GM13977 (cell line): ENCODE measurements at places on chromosomes 16 and 17.

DNA sequence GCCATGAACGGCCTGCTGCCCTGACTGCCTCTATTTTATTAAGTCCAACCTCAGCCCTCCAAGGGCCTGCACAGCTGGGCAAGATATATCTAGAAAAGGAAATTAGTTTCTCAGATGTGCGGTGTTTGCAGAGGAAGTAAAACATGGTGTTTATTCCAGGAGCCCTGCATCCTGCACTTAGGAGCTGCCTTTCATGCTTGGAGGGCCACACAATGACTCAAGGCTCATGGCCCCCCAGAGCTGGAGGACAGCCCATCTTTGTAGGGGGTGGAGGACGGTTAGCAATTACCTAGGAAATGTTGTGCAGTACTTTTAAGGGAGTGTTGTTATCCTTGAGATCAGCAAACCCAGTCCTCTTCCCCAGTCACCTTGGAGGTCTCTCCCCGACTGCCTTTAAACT is 80.5 kb downstream of the COPRS start:
- DNase-seq, result no peak

GRCh38 chr16:75188832-75189477 is 18.0 kb downstream of the CTRB2 start:
- DNase-seq, result no peak

- no peak for DNase-seq
These were observed 50.1 kb upstream of the MYH10 start for GRCh38 chr17:8680466-8681169.

DNA sequence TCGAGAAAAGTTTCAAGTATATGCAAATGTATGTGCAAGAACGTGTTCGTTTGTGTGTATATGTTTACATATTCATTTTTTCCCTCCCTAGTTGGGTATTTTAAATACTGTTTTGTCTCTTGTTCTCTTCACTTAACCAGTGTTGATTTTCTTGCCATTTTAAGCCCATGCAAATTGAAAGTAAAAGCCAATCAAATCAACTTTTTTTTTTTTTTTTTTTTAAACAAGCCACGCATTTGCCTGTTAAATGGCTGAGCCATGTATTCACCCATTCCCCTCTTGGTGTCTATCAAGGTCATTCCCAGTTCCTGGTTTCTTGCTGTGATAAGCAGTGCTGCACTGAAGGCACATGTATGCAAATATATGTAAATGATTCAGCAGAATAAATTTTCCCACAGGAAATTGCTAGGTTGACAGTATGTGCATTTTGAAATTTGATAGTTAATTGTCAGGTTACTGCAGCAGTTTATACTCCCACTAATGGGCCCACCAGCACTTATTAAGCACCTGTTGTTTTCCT is 12.2 kb downstream of the ABCC1 start:
- peak; percentile 38 for DNase-seq

DNA sequence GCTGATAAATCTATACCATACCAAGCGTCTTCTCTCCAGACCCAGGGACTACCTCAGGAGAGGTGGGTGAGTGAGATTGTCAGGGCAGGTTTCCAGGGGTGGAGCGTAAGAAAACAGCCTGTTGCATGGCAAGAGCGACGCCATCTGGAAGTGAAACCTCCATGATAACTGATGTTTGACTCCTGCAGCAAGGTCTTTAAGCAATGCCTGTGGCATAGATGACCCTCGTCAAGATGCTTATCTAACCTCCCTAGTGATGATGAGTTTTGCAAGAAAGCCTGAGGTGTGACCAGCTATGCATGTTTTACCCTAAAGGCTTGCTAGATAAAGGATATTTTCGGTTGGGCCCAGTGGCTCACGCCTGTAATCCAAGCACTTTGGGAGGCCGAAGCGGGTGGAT is 71.6 kb downstream of the GSG1L start:
- no peak for DNase-seq

GRCh38 chr17:50175035-50175807 is 9.4 kb downstream of the SGCA start:
- DNase-seq, result no peak

DNA sequence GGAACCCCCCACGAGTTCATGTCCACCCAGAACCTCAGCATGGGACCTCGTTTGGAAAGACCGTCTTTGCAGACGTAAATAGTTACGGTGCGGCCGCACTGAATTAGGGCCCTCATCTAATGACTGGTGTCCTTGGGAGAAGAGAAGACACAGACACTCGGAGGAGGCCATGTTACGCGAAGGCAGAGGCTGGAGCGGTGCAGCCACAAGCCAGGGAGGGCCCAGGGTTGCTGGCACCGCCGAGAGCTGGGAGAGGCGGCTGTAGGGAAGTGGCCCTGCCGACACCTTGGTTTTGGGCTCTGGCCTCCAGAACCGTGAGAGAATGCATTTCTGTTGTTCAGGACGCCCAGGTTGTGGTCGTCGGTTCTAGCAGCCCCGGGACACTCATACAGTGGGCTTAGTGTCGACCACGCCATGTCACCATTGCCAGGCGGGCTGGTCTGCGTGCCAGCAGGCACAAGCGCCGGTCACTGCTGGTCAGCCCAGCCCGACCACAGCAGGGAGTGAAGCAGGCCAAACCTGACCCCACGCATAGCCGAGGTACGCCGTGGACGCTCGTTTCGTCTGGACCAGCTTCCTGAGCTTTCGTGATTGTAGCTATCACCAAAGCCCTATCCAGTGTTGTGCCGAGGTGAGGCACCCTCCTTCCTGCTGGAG is 10.7 kb upstream of the WDR45B start:
- DNase-seq, result no peak

- no peak for DNase-seq
These were observed 24.7 kb downstream of the ZZEF1 start for GRCh38 chr17:4118015-4118743.

- DNase-seq, result no peak
These were observed at the start of gene SECTM1 for GRCh38 chr17:82333279-82334171. TSS of gene SECTM1 (minus strand) at chr17:82333766. CDS start at chr17:82327240, 6,526 bp downstream.

GRCh38 chr17:20008242-20009051 is 712 bp upstream of the SPECC1 start:
- DNase-seq, result no peak

- DNase-seq, result no peak
These were observed 1425.1 kb upstream of the CDH8 start for GRCh38 chr16:63461248-63461841.

- DNase-seq, result no peak
These were observed 48.3 kb downstream of the MAP2K4 start for GRCh38 chr17:12068946-12069345.

- DNase-seq, result peak; percentile 78
These were observed 45.0 kb downstream of the SOST start for GRCh38 chr17:43713494-43714162.

DNA sequence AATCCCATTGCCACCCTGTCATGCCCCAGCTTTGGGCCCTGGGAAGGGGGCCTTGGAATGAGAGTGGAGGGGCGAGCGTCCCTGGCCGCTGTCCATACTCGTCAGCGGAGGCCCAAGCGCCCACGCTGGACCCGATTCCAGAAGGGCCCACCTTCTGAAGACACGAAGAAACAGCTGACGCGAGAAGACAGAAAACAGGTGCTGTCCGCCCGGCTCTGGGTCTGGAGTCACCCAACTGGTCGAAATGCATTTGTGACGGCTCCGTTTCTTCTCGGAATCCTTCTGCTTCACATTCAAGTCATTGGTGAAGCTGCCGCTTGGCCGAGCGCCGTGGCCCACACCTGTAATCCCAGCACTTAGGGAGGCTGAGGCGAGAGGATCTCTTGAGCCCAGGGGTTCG is 52.9 kb upstream of the PVALEF start:
- DNase-seq, result no peak

GRCh38 chr16:1335996-1336395 is 2.6 kb downstream of the BAIAP3 start:
- DNase-seq, result no peak

DNA sequence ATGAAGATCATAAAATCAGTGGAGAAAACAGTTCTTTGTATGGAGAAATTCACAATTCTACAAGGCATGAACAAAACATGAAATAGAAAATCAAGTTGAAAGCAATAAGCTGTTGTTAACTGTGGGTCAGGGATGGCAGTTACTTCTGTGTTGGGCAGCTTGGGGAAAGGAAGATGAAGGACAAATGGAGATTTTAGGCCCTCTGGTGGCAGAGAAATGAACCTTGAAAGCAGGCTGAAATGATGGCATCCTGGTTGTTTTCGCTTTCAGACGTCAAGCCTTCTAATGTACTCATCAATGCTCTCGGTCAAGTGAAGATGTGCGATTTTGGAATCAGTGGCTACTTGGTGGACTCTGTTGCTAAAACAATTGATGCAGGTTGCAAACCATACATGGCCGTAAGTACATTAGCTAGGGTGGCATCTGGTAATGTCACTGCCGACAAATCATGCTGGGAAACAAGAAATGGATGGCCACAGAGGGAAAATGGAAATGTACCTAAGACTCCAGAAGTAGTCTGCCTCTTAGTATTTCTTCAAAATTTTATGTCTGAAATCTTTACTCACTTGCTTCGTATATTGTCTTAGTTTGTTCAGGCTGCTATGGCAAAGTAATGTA is 108.9 kb downstream of the MAP2K6 start:
- DNase-seq, result peak; percentile 38

DNA sequence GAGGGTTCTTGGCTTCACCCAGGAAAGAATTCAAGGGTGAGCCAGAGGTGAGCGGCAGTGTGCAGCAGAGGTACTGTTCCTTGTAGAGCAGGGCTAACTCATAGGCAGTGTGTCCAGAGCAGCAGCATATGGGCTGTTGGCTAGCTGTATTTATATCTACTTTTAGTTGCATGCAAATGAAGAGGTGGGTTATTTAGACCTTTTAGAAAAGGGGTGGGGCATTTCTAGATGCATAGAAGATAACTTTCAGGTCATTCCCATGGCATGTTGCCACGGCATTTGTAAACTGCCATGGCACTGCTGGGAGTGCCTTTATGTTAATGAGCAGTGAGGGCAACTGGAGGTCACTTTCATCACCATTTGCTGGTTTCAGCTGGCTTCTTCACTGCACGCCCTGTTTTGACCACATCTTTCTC is 141.0 kb downstream of the STX8 start:
- no peak for DNase-seq

GRCh38 chr16:8943966-8944759 is 19.5 kb downstream of the USP7 start:
- DNase-seq, result peak; percentile 62

DNA sequence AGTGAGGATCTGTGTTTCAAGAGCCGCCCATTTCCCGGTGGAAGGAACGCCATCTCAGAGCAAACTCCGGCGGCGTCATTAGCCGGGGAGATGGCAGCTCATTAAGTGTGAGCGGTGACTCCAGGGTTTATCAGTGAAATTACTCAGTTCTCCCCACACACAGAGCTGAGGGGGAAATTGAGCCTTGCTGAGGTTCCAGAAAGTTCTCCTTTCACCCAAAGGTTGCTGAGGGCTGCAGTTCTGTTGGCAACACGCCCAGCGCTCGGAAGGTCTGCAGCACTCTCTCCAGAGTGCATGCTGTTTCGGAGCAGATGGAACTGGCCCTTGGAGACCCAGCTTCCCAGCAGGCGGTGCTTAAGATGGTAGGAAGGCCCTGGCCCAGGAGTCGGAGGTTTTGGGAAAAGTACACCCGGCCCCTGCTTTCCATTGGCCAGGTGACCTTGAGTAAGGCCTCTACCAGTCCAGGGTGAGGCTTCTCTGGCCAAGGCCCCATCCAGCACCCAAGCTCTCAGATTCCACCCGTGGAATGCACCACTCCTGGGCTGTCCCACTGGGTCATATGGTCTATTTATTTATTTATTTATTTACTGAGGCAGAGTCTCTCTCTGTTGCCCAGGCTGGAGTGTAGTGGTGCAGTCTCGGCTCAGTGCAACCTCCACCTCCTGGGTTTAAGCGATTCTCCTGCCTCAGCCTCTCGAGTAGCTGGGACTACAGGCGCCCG is 167.7 kb upstream of the CIBAR2 start:
- DNase-seq, result no peak

DNA sequence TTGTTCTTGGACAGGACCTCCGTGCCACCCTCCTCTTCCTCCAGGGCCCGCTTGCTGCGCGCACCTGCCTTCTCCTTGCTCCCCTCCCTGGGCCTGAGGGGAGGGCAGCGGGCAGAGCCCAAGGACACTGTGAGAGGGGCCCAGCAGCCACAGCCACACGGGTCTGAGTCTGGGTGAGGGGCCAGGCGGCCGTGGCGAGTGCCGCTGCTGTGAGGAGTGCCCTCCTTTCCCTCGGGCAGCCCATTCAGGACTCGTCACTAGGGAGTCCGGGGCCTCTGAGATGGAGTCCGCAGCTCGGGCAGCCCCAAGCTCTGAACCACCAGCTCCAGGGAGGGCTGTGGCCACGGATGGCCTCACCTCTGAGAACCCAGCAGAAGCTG is 5.6 kb downstream of the DUS1L start:
- DNase-seq, result no peak

DNA sequence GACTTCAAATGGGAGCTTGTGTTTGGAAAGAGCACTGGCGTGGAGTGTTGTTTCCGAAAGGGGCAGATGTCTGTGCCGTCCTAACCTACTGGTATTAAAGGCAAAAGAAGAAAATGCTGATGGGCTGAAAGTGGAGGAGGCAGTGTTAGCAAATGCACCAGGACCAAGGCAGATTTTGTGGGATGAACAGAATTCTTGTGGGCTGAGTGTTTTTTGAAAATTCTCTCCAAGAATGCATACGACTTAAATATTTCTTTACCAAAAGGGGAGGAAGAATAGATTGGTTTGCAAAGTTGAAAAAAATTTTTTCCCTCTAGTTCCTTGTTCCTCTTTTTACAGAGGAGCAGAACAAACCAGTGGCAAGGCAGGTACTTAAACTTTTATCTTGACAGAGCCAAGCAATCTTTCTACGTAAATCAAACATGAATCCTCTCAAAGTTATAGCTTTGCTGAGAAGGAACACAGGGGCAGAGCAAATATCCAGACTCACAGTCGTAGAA is 16.8 kb downstream of the MARCHF10 start:
- DNase-seq, result no peak

DNA sequence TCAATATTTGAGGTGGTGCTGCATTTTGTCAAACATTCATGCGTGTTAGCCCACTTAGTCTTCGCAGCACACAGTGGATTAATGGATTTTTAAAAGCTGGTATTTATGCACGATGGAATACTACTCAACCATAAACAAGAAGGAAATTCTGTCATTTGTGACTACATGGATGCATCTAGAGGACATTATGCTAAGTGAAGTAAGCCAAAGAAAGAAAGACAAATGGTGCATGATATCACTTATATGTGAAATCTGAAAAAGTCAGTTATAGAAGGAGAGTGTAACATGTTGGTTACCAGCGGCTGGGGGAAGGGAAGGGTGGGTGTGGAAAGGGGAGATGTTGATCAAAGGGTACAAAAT is 23.0 kb downstream of the HMOX2 start:
- no peak for DNase-seq

DNA sequence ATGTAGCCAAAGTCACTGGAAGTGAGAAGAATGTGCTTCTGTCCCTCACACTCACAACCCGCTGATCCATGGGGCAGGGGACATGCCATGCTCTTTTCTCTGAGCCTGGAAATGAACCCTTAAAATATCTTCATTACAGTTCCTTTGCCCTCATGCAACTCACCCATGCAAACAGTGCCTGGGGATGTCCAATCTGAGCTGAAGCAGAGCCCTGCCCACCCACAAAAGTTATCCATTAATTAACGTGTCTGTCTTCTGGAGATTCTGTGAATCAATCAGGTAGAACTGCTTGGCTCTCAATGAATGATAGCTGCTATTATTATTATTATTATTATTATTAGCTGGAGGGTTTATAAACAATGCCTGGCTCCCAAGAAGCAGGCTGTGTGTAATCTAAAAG is 133.7 kb downstream of the USP31 start:
- no peak for DNase-seq
